ENCODE measurements at places on chromosomes 3 and 15.

DNA sequence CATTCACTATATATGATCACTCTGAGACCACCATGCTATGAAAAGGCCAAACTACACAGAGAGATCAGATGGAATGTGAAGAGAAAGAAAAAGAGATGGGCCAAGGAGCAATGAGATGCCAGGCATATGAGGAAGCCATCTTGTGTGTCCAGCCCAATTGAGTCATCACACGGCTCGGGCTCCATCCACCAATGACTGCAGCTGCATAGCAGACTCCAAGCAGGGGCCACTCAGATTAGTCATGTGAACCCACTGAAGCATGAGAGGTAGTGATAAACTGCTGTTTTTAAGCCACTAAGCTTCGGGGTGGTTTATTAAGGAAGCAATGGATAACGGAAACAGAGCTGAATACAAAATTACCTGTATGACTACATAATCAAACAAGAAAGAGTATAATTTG is 185.9 kb downstream of the SUCLG2 start:
- no peak for DNase-seq

- no peak for DNase-seq
These were observed 48.3 kb downstream of the BTD start for GRCh38 chr3:15649858-15650257.

DNA sequence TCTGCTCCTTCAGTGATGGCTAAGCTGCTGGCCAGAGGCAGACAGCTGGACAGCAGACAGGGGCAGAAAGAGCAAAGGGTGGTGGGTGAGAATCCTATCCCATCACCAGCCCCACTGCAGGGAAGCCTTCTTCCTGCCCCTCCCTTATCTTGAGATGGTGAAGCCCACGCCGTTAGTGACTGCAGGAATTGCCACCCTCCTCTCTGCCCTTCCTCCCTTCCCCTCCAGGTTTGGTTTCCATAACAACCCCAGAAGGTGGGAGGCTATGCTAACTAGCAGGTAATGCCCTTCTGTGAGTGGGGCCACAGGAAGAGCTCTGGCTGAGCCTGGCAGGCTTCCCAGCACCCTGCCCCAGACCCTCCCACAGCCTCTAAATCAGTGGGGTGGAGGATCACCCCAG is 32.8 kb downstream of the SCN5A start:
- no peak for DNase-seq

GRCh38 chr3:64936556-64936955 is 248.8 kb upstream of the ADAMTS9 start:
- no peak for DNase-seq

DNA sequence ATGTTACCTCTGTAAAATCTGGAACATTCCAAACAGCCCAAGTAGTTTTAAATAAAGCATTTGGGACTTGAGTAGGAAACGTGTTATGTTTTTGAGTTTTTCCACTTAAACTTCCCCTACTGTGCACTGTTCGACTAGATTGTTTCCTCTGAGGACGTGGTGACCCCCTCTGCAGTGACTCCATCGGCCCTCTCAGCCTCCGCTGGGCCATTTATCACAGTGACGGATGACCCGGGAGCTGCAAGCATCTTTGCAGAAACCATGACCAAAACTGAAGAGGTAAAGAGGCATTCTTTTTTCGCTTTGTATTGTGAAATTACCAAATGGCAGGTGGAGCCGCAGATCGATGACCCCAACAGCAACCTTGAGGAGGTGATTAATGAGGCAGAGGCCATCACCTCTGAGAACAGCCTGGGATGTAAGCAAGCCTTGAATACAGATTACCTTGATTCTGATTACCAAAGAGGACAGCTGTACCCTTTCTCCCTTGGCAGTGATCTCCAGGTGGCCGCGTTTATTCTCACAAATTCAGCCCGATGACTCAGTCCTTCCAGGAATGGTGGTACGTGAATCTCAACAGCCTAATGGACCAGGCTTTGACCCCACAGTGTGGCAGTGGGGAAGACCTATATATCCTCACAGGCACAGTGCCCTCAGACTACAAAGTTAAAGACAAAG is 79.1 kb upstream of the FAN1 start:
- DNase-seq = no peak

GRCh38 chr3:16523778-16524177 is 10.3 kb upstream of the RFTN1 start:
- no peak for DNase-seq

DNA sequence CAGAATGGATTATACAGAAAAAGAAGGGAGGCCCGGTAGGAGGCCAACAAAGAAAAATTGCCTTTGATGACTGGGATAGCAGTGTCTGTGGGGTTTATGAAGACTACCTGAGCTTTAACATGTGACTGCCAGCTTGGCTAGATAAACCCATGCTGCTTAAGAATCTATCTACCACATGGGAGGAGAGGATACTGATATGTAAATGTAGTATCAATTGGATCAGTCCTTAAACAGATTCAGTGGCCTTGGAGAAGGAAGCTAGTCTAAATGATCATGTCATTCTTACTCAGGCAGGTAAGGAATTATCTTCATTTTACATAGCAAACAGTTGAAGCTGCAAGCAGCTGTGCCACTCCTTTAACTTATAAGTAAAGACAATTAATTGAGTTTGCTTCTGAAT is 50.0 kb upstream of the SYNPR start:
- DNase-seq = no peak

DNA sequence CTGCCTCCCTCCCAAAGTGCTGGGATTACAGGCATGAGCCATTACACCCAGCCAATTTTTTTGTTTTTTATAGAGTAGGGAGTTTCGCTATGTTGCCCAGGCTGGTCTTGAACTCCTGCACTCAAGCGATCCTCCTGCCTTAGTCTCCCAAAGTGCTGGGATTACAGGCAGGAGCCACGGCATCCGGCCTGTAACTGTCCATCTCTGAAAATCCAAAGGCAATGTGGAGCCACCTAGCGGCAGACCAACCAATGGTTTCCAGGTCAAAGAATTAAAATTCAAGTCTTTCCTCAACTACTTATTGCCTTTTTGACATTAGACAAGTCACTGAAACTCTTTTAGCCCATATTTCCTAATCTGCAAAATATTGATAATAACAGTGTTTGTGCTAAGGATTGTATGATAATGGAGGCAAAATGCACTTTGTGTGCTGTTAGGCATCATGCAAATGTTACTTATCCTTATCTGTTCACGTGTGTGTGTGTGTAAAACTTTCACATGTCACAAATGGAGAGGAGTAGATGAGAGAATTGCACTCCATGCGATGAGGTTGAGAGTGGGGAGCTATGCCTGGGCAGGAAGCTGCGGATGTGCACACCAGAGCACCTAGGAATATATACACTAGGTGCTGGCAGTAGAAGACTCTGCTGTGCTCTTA is 48.7 kb downstream of the COL8A1 start:
- DNase-seq = peak; percentile 7

- DNase-seq = no peak
These were observed 30.6 kb downstream of the MB21D2 start for GRCh38 chr3:192887047-192887446.

DNA sequence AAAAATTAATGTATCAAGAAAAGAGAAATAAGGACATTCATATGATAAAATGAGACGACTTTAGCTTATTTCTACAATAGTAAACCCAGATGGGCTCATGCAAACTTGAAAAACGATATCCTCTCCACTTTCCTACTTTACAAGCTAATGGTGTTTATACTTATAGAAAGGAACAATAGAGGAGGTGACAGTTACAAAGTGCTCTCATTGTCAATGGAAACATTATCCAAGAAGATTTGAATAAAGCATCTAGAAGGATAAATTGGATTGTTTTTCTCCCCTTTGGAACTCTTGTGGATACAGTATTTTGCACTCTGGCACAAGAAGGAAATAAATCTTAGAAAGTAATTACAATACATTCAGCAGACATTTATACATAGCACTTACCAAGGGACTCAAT is 20.2 kb upstream of the CCDC66 start:
- DNase-seq = no peak

GRCh38 chr15:98304371-98304770 is 343.9 kb downstream of the ARRDC4 start:
- DNase-seq = no peak

- no peak for DNase-seq
These were observed 174.2 kb downstream of the PDE8A start for GRCh38 chr15:85155857-85156256.

- no peak for DNase-seq
These were observed 1.2 kb downstream of the CRABP1 start for GRCh38 chr15:78341057-78341987.

GRCh38 chr3:53501178-53501577 is 6.8 kb downstream of the CACNA1D start:
- DNase-seq = no peak

- no peak for DNase-seq
These were observed 156.0 kb downstream of the CACNA1D start for GRCh38 chr3:53650424-53650823.

- DNase-seq = no peak
These were observed 203.3 kb downstream of the FEZF2 start for GRCh38 chr3:62169906-62170660.

GRCh38 chr3:12822725-12823373 is 18.5 kb downstream of the RPL32 start:
- no peak for DNase-seq

- DNase-seq = no peak
These were observed 104.2 kb upstream of the RAD18 start for GRCh38 chr3:9067352-9067975.

GRCh38 chr3:13673207-13673606 is 124.3 kb downstream of the FBLN2 start:
- no peak for DNase-seq

DNA sequence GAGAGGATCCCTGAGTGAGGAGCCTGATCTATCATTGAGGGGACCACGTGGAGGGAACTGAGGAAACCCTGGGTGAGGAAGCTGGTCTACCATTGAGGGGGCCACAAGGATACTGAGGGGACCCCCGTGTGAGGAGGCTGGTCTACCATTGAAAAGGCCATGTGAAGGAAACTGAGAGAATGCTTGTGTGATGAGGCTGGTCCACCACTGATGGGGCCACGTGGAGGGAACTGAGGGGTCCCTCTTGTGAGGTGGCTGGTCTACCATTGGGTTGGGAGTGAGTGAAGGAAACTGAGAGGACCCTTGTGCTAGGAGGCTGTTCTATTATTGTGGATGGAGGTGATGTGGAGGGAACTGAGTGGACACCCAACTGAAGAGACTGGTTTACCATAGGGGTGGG is 161.3 kb downstream of the FBLN2 start:
- no peak for DNase-seq

DNA sequence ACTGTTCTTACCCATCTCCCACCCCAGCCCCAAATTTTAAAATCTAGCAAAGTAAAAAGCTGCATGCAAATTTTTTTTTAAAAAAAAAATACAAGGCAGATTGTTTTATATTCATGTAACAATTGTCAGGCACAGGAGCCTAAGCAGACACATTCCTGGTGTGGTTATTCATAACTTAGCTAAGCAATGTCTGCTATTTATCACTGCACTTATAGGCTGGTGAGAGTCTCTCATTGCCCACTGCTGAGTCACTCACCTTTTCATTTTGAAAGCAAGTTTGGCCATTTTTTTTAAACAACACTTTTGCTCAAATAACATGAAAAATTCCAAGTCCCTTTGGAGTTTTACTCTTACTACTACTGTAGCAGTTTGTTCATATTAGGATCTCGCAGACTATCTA is 413.9 kb downstream of the RBMS3 start:
- no peak for DNase-seq

DNA sequence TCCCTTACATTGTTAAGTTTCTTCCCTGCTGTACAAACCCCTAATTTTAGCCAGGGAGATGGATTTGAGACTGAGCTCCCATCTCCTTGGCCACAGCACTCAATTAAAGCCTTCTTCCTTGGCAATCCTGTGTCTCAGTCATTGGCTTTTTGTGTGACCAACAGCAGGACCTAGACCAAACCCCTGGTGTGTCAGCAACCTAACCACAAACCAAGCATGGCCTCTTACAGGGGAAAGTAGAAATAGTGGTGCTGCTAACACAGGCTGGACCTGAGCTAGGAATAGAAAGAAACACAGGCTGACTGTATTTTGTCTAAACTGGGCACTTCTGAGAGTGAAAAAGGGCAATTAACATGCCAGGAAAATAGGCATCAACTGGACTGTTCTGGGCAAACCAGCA is 37.9 kb downstream of the PPCDC start:
- DNase-seq = no peak

- DNase-seq = no peak
These were observed 29.5 kb downstream of the P2RY14 start for GRCh38 chr3:151248772-151249337.

DNA sequence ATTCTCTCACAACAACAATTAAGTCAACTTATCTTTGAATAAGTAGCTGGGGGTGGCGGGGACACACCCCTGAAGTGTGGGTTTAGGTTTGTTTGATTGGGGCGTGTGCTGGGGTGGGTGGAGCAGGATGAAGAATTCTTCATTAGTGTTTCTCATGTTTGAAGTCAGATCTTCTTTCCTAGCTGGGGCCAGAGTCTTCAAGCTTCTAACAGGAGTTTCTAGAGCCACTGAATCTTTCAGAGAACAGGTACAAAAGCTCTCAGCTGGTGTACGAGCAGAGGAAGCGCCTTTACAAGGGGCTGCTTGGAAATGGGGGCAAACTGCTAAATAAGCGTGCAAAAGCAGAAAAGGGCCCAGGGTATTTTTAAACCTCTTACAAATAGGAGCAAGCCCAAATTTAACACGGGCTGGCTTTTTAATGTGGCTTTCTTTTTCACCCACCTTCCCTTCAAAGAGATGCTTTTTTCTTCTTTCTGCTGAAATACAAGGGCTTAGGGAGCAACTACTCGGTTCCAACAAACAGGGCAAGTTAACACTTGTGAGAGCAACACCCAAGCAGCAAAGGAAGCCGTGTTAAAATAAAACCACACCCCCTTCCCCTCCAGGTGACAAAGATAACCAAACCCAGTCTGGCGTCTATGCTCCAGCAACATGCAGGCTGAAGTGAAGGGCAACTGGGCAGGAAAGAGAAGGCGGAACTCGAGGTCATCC is 86.9 kb upstream of the RASGRP1 start:
- peak; percentile 53 for DNase-seq

- DNase-seq = no peak
These were observed 1029.9 kb upstream of the CADM2 start for GRCh38 chr3:83928903-83929302.

DNA sequence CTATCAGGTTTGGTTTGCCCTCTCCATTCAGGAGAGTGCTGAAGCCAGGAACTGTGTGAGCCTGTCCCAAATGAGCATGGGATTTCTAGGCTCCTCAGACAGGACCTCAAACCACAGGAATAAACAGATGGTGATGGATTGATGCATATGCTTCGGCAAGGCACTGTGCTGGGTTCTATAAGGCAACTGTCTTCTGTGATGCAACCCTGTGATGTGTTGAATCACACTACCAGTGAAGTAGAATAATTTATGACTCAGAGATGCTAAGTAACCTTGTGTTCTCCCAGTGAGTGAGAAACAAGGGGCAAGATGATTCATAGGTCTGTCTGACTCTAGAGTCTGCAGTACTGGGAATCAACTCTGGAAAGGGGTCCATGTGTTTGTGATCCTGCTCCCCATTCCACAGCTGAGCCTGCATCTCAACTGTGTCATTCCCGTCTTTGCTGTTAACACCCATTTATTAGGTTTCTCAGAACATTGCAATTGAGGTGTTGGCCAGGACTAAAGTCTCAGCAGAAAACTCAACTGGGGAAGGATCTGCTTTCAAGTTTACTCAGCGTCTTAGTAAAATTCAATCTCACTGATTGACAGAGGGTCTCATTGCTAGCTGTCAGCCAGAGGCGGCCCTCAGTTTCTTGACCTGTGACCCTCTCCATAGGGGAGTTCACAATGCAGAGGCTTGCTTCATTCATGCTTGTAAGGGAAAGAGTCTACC is 510.1 kb upstream of the CFAP20DC start:
- no peak for DNase-seq

- DNase-seq = no peak
These were observed 570 bp upstream of the NEDD4 start for GRCh38 chr15:55993804-55994560.

GRCh38 chr3:182516597-182517336 is 276.5 kb upstream of the ATP11B start:
- no peak for DNase-seq

GRCh38 chr3:116464276-116464798 is 19.1 kb upstream of the LSAMP start:
- no peak for DNase-seq
